ENCODE measurements at places on chromosomes 5 and 9.
A peak's percentile ranks its signal among the peaks of the same experiment; 100 is the strongest.

DNA sequence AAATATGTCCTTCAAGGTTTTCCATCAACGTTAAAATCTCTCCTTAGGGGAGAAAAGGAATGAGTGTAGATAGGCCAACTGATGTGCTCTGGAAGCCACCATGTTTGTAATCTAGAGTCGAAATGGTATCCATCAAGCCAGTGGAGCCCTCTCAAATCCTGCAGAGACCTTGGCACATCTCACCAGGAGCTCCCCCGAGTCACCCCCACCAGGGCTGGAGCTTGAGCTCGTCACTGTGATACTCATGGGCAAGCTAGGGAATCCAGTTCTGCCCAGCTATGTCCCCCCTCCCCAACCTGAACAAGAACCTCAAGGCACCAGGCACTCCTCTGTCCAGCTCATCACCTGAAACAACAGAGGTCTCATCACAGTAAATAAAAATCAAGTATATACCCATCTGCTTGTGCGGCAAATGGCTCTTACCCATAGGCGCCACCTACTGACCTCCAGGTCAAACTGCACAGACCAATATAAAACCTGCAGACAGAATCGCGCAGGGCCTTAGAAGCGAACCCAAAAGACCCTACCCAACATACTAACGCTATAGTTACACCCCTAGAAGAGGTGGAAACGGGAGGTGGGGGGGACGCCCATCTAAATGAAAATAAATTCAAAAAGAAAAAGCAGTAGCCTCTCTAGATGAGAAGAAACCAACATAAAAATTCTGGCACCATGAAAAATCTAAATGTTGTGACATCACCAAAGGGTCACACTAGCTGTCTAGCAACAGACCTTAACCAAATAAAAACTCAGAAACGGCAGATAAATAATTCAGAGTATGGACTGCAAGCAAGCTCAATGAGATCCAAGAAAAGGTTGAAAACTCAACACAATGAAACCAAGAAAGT lies 75.0 kb downstream of the TTC39B start:
- no peak for DNase-seq

DNA sequence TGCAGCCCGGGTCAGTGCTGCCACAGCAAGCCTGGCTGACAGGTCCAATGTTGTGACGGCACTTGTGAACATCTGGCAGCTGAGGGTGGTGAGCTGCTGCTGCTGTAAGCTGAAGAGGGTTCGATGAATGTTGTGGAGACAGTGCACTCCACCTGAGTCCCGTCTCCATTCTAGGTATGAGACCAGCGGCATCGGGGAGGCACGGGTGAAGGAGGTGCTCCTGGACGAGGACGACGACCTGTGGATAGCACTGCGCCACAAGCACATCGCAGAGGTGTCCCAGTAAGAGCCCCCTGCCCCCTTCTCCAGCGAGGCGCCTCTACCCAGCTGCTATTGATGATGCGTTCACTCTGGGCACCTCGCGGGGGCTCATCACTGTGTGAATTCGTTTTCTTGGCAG lies 38.9 kb upstream of the CFAP157 start:
- DNase-seq = no peak

- DNase-seq = no peak
Observed at GRCh38 chr9:93128011-93128714, 5.9 kb downstream of the NINJ1 start.

- DNase-seq = no peak
Observed at GRCh38 chr5:143118222-143118621, 285.3 kb downstream of the NR3C1 start.

GRCh38 chr5:7878381-7878873 lies 9.5 kb downstream of the MTRR start:
- DNase-seq = no peak

GRCh38 chr9:95425910-95426551 lies 90.7 kb downstream of the PTCH1 start:
- no peak for DNase-seq

- no peak for DNase-seq
Observed at GRCh38 chr9:113588936-113589335, 125.4 kb downstream of the RGS3 start.

- no peak for DNase-seq
Observed at GRCh38 chr5:110088676-110089436, 399.1 kb downstream of the MAN2A1 start.

DNA sequence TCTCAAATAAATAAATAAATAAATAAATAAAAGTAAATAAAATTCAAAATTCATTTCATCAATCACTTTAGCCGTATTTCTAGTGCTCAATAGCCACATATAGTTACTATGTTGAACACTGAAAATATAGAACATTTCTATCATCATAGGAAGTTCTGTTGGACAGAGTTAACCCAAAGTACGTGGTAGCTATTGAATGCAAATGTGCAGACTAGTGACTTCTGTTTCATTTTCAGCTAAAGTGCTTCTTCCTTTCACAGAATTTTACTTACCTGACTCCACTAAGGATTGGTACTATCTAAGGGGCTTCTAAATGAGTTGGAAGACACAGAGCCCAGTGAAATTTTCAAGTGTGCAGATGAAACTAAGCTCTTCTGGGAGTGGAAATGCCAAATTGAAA lies 1208.3 kb downstream of the MAT2B start:
- no peak for DNase-seq

DNA sequence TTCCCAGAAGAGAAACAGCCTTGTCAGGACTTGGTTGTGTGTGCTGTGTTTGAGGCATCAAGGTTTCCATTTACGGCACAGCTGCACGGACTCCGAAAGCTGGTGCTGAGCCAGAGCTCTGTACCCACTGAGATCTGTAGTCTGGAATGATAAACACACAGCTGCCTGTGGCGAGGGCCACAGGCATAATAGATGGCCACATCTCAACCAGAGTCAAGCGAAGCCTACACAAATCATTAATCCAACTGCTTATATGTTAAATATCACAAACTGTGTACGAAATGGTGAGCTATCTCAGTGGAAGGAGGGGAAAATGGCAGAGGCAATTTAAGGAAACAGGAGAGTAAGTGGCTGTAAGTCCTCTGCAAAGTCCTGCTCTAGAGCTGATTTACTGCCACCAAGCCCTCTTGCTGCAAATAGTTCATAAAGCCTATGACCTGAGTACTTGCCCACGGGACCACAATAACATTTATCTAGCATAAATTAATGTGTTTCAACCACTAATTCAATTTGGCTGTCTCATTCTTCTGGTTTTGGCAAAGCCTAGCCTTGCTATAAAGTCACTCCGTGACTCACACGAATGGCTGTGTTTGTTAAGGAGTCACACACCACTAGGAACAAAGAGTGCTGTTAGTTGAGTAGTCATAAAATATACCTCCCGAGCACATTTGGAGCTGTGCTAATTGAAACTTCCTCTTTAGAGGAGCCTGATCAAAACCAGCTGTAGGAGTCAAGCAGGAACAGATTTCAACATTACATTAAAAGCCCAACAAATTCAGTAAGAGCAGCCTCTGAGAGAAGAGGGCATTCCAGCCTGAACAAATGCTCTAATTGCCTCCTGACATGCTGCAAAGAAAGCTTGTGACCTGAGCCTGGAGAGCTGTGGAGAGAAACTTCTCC lies 738.6 kb upstream of the ZNF608 start:
- DNase-seq = no peak

DNA sequence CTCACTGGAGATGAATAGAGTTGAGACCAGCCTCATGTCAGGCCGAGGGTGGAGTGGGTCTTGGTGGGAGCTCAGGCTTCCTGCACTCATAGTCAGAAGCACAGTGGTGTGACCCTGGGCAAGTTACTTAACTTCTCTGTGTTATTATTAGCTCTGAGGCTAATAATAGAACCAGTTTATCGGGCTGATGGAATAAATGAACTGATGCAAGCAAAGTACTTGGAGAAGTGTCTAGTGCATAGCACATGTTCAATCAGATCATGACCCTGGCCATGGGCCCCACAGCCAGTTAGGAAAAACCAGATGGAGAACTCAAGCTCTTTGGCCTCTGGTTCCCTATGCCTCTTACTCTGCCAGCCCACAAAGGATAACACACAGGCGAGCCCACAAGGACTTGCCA lies 45.3 kb upstream of the OSMR start:
- no peak for DNase-seq

GRCh38 chr9:31824860-31825259 lies 559.6 kb upstream of the ACO1 start:
- no peak for DNase-seq

- no peak for DNase-seq
Observed at GRCh38 chr5:179553875-179554274, 3.5 kb downstream of the RUFY1 start.

DNA sequence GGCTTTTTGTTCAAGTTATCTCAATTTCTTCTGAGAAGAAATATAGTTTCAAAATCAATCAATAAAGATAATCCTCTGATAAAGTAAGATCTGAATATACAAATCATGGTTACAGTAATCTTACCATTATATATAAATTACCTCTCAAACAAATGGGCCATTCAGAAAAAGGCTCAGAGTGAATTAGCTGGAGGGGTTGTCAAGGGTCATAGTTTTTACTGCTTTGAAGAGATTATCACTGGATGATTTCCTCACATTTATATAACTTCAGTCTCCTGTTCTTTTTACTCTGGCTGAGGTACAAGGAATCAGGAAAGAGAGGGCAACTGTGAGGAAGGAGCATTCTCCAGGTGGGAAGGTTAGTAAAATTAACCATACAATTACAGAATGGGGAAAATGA lies 148.6 kb upstream of the ELL2 start:
- no peak for DNase-seq

- DNase-seq = no peak
Observed at GRCh38 chr5:144093868-144094267, 76.6 kb downstream of the YIPF5 start.

- peak; percentile 70 for DNase-seq
Observed at GRCh38 chr5:157271740-157272271, 5.9 kb downstream of the CYFIP2 start.

- no peak for DNase-seq
Observed at GRCh38 chr9:8362250-8362649, 562.7 kb upstream of the DMAC1 start.

DNA sequence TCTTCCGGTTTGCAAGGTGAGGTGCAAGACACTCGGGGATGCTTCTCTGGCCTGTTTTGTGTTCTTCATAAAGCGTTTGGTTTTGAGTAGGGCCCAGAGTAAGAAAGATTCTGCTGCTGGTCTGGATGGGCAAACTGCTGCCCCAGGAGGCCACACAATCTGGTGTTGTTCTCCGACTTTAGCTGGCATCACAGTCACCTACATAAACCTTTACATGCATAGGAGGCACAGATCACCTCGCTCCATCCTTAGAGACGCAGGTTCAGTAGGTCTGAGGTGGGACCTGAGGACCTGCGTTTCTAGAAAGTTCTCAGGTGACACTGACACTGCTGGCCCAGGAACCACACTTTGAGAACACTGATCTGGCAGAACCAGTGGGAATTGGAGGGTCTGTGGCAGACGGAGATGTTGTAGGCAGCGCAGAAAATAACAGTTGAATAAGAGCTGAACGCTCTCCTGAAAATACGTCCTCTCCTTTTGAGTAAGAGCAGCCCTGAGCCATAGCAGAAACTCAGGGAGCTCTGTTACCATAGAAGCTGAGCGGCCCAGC lies 3.9 kb upstream of the SLC6A3 start:
- DNase-seq = no peak

- DNase-seq = no peak
Observed at GRCh38 chr5:153086486-153086885, 404.0 kb upstream of the GRIA1 start.

DNA sequence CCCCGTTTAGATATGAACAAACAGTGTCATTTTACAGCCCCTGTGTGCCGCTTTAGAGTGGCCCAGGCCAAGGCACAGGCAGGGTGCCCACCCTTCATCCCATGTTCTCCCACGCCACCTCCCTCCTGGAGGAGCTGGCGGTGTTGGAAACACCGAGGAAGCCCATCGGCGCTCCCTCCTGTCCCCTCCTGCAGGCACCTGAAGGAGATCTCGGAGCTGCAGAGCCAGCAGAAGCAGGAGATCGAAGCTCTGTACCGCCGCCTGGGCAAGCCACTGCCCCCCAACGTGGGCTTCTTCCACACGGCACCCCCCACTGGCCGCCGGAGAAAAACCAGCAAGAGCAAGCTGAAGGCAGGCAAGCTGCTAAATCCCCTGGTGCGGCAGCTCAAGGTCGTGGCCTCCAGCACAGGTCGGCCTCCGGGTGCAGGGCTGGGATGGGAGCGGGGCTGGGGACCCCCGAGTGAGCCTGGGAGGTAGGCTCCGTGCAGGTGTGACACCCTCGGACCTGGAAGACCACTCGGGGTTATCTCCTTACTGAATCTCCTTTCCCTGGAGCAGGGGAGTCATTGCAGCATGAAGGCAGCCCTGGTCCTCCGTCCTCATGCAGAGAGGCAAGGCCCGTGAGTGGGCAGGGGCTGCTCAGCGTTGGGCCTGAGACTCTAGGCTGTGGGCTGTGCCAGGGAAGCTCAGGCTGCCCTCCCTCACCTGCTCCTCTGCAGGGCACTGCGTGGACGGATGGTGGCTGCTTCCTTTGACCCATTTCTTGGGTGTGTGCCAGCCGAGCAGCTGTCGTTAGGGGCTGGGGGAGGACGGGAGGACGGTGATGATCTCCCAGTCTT lies 113.9 kb downstream of the WNK2 start:
- DNase-seq = no peak

DNA sequence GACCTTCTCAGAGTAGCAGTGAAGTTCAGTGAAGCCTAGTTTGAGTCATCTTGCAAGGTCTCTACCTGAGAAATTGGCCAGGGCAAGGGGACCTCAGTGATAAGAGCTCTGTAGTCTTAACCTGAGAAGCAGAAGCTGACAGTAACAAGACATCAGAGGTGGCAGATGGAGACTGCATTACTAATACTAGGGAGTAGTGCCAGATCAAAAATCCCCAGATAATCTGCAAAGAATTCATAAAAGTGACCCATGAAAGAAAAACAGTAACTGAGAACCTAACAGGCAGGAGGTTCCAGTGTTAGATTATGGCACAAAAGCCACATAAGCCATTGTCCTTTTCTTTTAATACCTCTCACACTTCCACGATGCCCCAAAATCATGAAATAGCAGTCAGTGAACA lies 175.5 kb downstream of the MUSK start:
- DNase-seq = no peak

DNA sequence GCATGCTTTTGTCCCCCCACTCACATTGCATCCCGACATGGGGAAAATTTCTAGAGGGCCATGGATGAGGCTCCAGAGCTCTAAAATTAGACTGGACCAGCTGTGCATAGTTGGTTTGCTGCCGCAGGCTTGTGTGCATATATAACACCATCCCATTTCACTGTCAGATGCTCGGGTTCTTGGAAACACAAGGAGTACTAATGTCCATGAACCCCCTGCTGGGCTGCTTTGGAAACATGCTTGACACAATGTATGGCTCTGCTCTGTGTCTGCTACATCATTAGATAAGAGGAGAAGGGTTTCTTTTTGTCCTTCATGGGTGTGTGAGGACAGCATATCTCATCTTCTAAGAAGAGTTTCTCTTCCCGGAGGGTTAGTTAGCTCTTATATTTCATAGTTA lies 292.1 kb upstream of the RORB start:
- DNase-seq = no peak

All from stimulated activated CD8-positive, alpha-beta memory T cell treated with anti-CD3 and anti-CD28 coated beads, Interleukin-4, amount 100 ng/mL, for 4 hours (primary cell).